Aorta (tissue), 5 donors: ENCODE measurements at places on chromosomes 5 and 9. TPM values are rescaled to one million over a fixed set of nuclear protein-coding genes. Genes with fewer than 3 reads are reported as not detected.

GRCh38 chr9:19480345-19480744, 71.5 kb downstream of the ACER2 start:
- H3K4me3 ChIP-seq: no peak overlapping the region
- no peaks in the 10 kb centered on the region for H3K4me1 ChIP-seq
- H3K27ac ChIP-seq: no peak overlapping the region
- no peak for DNase-seq
- H3K36me3 ChIP-seq: no peaks in the 10 kb centered on the region
- no peaks in the 10 kb centered on the region for H3K27me3 ChIP-seq

GRCh38 chr5:136276946-136277345, 84.0 kb upstream of the SMIM32 start:
- H3K4me1 ChIP-seq: no peaks in the 10 kb centered on the region
- no peak overlapping the region for H3K27ac ChIP-seq
- DNase-seq: no peak
- H3K27me3 ChIP-seq: peaks cover 2% of the 10 kb centered on the region
- H3K36me3 ChIP-seq: no peaks in the 10 kb centered on the region
- H3K4me3 ChIP-seq: no peak overlapping the region

PRLR gene
- 1.1 TPM for total RNA-seq

DNA sequence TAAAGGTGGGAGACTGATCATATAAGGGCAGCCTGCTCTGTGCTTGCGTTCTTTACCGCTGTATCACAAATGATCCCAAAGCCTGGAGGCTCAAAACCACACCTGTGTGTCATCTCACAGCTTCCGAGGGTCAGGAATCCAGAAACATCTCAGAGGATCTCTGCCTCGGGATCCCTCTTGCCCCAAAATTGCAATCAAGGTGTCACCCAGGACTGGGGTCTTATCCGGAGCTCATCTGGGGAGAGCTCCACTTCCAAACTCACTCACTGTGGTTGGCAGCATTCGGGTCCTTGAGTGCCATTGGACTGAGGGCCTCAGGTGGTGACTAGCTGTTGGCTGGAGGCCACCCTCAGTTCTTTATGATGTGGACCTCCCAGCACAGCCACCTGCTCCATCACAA, 26.7 kb upstream of the FCN2 start:
- no peak for DNase-seq
- H3K36me3 ChIP-seq: no peaks in the 10 kb centered on the region
- no peaks in the 10 kb centered on the region for H3K27me3 ChIP-seq
- H3K4me3 ChIP-seq: no peak overlapping the region
- H3K4me1 ChIP-seq: no peaks in the 10 kb centered on the region

GRCh38 chr5:59430066-59430685, 463.4 kb downstream of the PDE4D start:
- no peak overlapping the region for H3K27ac ChIP-seq
- H3K27me3 ChIP-seq: no peaks in the 10 kb centered on the region
- H3K4me1 ChIP-seq: no peaks in the 10 kb centered on the region
- no peak overlapping the region for H3K4me3 ChIP-seq
- no peaks in the 10 kb centered on the region for H3K36me3 ChIP-seq
- no peak for DNase-seq

OR1L6 gene
- total RNA-seq: not detected

DNA sequence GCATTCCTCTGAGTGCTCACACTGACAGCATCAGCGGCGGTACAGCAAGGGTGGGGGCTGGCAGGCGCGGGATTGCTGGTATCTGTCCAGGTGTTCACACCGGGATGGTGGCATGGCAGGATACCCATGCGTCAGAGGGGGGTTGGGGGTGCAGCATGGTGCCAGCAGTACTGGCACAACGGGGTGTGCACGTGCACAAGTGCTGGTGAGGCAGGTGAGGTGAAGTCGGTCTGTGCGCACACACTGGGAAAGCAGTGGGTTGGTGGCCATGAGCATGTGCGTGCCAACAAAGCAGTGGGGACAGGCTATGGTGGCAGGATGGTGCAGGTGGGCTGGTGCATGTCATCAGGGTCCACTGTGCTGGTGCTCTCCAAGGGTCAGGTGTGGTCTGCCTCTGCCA, 819.6 kb upstream of the EDIL3 start:
- H3K4me3 ChIP-seq: no peak overlapping the region
- no peaks in the 10 kb centered on the region for H3K36me3 ChIP-seq
- H3K27ac ChIP-seq: no peak overlapping the region
- no peak for DNase-seq
- no peaks in the 10 kb centered on the region for H3K27me3 ChIP-seq
- no peaks in the 10 kb centered on the region for H3K4me1 ChIP-seq

DNA sequence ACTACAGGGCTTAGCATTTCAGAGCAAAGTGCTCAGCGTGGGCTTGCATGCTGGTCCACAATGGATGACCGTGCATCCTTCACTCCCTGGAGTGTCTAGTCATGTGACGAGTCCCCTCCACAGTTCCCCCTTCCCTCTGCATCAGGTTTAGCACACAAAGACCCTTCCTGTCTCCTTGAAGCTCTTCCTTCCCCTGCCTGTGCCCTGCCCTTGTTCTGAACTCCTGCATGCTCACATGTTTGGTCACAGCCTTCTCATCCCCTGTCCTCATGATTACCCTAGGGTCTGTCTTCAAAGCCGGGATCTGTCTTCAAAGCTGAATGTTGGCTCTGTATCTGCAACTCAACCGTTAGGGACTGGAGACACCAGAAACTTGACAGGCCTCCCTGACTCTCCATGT, 388.9 kb downstream of the SEMA5A start:
- no peaks in the 10 kb centered on the region for H3K27me3 ChIP-seq
- DNase-seq: no peak
- H3K27ac ChIP-seq: no peak overlapping the region
- H3K4me3 ChIP-seq: no peak overlapping the region
- no peaks in the 10 kb centered on the region for H3K4me1 ChIP-seq
- no peaks in the 10 kb centered on the region for H3K36me3 ChIP-seq

DMGDH gene
- 1.6 TPM for total RNA-seq

SPINK13 gene
- not detected for total RNA-seq

FAM81B gene
- total RNA-seq: not detected

SLC35A4 gene
- total RNA-seq: 38.9 TPM

GRCh38 chr9:77647267-77648233, 572 bp downstream of the GNA14 start:
- no peaks in the 10 kb centered on the region for H3K27me3 ChIP-seq
- DNase-seq: peak; percentile 78
- no peaks in the 10 kb centered on the region for H3K4me1 ChIP-seq

DNA sequence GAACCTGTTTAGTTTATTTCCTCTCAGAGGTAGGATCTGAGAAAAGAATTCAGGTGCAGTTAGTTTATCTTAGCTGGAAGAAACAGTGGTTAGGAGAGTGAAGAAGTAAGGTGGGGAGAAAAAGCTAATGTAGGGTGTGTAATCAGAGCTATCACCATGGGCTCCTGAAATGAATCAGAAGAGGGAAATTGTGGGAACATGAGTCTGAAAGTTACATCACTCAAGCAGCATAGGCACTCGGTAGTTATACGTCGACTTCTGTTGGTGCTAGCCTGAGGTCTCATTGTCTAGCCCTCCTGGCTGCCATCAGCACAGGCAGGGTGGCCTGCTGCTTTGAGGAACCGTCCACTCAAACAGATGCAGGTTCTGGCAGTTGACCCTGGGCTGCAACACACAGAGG, 56.7 kb upstream of the NPR3 start:
- no peak overlapping the region for H3K4me3 ChIP-seq
- no peak overlapping the region for H3K27ac ChIP-seq
- H3K4me1 ChIP-seq: no peaks in the 10 kb centered on the region
- no peaks in the 10 kb centered on the region for H3K36me3 ChIP-seq

DNA sequence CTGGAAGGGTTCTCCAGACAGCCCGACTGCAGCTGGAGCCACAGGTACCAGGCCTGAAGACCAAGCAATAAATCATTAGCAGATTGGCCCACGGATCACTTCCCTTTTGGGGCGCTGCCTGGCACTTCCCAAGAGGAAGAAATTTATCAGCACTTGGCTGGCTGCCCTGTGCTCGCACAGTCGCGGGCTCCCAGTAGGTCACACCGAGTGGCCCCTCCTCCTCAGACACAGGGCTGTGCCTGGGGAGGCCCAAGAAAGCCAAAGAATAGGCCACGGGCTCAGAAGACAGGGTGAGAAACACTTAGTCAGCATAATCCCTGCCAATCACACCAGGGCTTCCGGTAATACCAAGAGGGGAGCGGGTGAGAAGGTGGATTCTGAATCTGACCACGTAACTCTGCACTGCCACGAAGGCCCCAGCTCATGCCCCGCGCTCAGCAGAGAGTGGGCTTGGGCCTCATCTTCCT, 115.7 kb upstream of the MSX2 start:
- no peaks in the 10 kb centered on the region for H3K27me3 ChIP-seq
- DNase-seq: peak; percentile 82

IFNB1 gene
- total RNA-seq: not detected

GRCh38 chr9:88302579-88303324, 85.5 kb upstream of the SPIN1 start:
- DNase-seq: no peak
- H3K4me1 ChIP-seq: no peaks in the 10 kb centered on the region
- no peaks in the 10 kb centered on the region for H3K27me3 ChIP-seq
- H3K36me3 ChIP-seq: no peaks in the 10 kb centered on the region
- no peak overlapping the region for H3K27ac ChIP-seq
- H3K4me3 ChIP-seq: no peak overlapping the region

- peak overlapping the region; percentile 100 for H3K27ac ChIP-seq
- DNase-seq: no peak
- peaks cover 20% of the 10 kb centered on the region for H3K4me1 ChIP-seq
- H3K36me3 ChIP-seq: no peaks in the 10 kb centered on the region
Observed at GRCh38 chr9:76876098-76876497, 29.8 kb downstream of the PRUNE2 start.

MAP1B gene
- 382 TPM for total RNA-seq

FAM193B gene
- total RNA-seq: 113 TPM

- no peak for DNase-seq
- H3K27ac ChIP-seq: no peak overlapping the region
- H3K4me3 ChIP-seq: no peak overlapping the region
- H3K27me3 ChIP-seq: no peaks in the 10 kb centered on the region
- no peaks in the 10 kb centered on the region for H3K36me3 ChIP-seq
Observed at GRCh38 chr5:348726-349125, 27.2 kb downstream of the AHRR start.

FGF1 gene
- 25.6 TPM for total RNA-seq

SLC25A48 gene
- total RNA-seq: 1.1 TPM

DNA sequence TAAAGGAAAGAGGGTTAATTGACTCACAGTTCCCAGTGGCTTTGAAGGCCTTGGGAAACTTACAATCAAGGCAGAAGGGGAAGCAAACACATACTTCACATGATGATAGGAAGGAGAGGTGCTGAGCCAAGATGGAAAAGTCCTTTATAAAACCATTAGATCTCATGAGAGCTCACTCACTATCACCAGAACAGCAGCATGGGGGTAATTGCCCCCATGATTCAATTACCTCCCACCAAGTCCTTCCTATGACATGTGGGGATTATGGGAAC, 99.7 kb downstream of the PTTG1 start:
- H3K36me3 ChIP-seq: no peaks in the 10 kb centered on the region
- H3K27ac ChIP-seq: no peak overlapping the region
- no peak overlapping the region for H3K4me3 ChIP-seq
- no peaks in the 10 kb centered on the region for H3K27me3 ChIP-seq

GPR21 gene
- 13.9 TPM for total RNA-seq

GRCh38 chr5:40560474-40561110, 119.1 kb upstream of the PTGER4 start:
- H3K27me3 ChIP-seq: no peaks in the 10 kb centered on the region
- H3K27ac ChIP-seq: no peak overlapping the region
- no peaks in the 10 kb centered on the region for H3K36me3 ChIP-seq
- H3K4me3 ChIP-seq: no peak overlapping the region
- H3K4me1 ChIP-seq: no peaks in the 10 kb centered on the region

DNA sequence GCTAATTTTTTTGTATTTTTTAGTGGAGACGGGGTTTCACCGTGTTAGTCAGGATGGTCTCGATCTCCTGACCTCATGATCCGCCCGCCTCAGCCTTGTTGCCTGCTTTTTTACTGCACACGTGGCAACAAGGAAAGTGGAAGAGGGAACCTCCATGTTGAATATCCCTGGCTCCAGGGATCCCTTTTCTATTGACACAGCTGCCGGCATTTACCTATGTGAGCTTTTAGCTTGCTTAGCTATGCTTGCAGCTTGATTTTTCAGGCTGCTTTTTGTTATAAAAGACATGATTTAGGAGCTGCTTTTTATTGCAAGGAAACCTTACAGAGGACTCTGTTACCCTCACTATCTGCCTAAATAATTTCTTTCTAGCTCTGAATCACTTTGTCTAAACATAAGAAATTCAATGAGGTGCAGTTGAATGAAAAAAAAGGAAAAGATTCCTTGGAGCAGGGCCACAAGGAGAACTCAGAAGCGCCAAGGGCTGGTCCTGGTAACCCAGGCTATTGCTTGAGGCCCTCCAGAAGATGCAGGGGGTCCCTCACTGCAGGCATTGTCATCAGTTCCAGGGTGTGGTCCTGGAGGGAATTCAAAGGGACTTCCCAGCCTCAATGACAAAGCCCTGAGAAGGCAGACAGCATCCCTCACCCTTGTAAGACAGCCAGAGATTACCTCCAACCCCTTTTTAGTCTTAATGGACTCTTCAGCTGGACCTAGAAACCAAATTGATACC, 89.9 kb downstream of the SYK start:
- H3K4me1 ChIP-seq: no peaks in the 10 kb centered on the region
- no peak overlapping the region for H3K4me3 ChIP-seq
- no peaks in the 10 kb centered on the region for H3K36me3 ChIP-seq
- no peak for DNase-seq

CATSPER3 gene
- total RNA-seq: 0.63 TPM

GRM6 gene
- total RNA-seq: not detected

DIRAS2 gene
- not detected for total RNA-seq

DNA sequence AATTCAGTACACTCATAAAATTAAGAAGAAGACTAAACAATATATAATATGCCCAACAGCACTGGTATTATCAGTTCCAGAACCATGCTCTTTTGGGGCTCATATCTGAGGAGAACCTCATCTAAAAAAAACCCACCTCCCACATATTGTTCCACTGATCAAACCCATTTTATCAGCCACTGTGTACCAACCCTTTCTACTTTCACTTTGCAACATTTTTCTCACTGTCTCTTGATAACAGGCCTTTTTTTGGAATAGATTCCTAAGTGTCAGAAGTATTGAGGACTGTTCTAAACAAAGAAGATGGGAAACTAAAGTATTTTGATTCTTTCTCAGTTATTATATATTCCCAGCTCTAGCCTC, 173.2 kb downstream of the GABRB2 start:
- no peaks in the 10 kb centered on the region for H3K27me3 ChIP-seq
- no peak overlapping the region for H3K27ac ChIP-seq
- no peaks in the 10 kb centered on the region for H3K36me3 ChIP-seq
- H3K4me3 ChIP-seq: no peak overlapping the region
- H3K4me1 ChIP-seq: no peaks in the 10 kb centered on the region

GRCh38 chr9:112074250-112075008, 100.7 kb downstream of the SUSD1 start:
- H3K4me1 ChIP-seq: no peaks in the 10 kb centered on the region
- H3K4me3 ChIP-seq: no peak overlapping the region
- no peak for DNase-seq
- H3K27ac ChIP-seq: no peak overlapping the region
- H3K27me3 ChIP-seq: no peaks in the 10 kb centered on the region
- no peaks in the 10 kb centered on the region for H3K36me3 ChIP-seq

SOHLH1 gene
- not detected for total RNA-seq

DCAF10 gene
- total RNA-seq: 29.5 TPM
